ENCODE measurements at places on chromosomes 11 and 22. TPM values are rescaled to one million over a fixed set of nuclear protein-coding genes. Genes with fewer than 3 reads are reported as not detected.

DNA sequence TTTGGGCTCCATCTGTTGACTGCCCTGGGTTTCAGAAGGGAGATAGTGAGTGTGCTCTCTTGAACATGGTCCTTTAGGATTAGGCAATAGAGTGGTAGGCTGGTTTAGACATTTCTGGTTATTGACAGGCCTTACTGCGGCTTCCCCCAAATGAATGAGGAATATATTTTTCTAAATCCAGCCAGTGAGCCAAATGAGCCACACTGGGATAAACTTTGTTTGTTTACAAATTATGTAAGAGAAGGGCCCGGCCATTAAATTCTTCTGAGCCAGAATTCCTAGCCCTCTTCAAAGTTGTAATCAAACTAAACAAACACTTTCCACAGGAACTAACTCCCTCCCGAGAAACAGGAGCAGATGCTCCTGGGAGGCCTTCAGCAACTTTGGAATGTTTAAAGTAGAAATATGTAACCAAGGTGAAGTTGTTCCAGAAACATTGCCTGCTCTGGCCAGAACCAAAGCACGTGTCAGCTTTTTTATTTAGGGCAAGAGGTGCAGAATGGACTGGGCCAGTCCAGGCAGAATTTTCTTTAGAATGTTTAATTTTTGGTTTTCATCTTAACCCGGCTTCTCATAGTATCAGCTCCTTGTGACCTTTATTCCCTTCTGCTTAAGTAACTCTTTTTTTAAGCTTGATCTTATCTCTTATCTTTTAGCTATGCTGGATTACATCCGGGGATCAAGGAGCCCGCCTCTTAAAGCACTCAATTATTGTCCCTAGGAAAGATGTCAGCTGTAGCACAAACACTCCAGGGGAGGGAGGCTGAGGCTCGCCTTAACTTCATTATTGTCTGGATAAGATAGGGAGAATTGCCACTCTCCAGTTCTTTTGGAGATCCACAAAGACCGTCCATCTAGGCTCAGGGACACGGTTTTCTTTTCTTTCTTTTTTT lies 28.7 kb downstream of the ZNRF3 start:
- DNase-seq = no peak

DNA sequence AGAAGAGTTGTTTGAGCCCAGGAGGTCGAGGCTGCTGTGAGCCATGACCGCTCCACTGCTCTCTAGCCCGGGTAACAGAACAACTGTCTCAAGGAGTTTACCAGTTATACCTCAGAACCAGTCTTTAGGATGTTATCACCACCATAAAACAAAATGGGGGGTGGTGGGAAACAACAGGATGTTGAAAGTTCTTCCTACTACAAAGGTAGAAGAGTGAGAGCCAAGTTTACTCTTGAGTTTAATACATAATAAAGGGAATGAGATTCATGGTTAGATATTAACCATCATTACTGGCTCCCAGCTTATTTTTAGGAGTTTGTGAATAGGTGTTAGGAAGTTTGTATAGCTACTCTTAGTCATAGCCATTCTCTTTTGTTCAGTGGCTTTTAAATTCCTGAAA lies 78.8 kb upstream of the HORMAD2 start:
- DNase-seq = no peak

DNA sequence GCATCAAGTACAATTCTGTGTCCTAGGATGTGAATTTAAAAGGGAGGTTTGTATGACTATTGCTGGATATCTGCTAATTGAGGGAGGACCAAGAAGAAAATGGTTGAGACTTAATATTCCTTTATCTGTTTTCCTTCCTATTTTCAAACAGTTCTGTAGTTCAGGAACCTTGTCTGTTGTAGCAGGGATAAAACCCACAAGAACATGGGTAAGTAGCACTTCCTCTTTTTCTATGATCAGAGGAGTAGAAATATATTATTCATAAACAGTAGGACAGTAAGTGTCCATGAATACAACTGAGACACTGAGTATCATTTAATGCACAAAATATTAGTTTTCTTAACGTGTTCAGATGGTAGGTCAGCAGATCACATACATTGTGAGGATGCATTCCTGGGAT lies 7.6 kb downstream of the MS4A3 start:
- DNase-seq = no peak

DNA sequence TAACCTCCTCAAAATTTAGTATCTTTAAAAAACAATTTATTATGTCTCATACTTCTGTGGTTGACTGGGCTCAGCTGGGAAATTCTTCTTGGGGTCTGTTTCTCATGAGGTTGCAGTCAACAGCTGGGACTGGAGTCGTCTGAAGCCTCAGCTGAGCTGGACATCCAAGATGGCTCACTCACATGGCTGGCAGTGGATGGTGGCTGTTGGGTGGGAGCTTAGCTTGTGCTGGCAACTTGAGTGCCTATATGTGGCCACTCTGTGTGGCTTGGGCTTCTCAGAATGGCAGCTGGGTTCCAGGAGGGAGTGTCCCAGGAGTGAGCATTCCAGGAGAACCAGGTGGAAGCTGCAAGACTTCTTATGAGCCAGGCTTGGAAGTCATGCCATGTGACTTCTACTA lies 13.2 kb downstream of the THY1 start:
- no peak for DNase-seq

DNA sequence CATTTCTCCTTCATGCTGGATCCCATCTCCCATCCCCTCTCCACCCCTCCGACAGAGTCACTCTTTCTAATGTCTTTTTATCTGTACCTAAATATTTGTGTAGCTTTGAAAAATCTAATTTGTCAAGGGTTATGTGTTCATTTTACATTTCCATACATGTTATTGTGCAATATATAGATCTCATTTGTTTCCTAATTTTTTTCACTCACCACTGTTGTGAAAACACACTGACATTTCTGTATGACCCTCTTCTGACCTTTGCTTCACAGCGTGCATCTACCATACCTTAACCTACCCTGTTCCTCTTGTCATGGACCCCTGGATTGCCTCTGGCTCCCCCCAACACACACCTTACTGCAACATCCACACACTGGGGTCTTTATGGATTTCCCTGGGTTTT lies 942.9 kb downstream of the TBC1D22A start:
- no peak for DNase-seq

GRCh38 chr11:47861728-47862127 lies 13.6 kb upstream of the NUP160 start:
- no peak for DNase-seq

DNA sequence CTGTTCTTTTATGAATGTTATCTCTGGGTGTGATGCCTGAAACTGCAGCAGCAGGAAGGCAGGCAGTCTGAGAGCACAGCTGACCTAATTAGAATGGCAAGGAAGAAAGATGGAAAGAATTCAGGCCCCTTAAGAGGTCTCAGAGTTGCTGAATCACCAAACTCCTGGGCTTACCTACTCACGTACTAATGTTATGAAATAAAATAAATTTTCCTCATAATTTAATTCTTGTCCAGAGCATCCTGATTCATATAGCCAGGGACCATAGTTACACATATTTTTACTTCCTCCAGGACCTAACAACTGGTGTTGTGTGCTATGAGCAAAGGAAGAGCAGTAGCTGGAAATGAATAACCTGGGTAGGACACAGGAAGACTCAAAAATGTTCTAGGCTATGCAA lies 41.9 kb downstream of the SNX19 start:
- DNase-seq = no peak

DNA sequence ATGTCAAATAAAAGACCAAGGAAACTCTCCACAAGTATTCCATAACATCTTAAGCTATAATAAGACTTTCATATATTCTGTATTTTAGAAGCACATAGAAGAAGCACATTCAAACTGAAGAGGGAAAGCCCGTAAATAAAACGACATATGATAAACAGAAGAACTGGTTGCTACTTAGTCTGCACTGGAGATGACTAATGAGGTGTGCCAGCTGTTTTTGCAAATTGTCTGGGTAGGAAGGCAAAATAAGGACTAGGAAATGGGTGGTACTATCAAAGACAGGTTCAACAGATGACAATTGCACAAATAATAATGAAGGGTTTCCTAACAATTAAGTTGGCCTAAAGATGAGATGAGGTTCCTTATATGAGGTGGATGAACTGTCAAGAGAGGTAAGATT lies 593.2 kb upstream of the CCDC179 start:
- no peak for DNase-seq

Gene EHBP1L1
- polyA plus RNA-seq = 10.4 TPM

Gene MFRP
- polyA plus RNA-seq = not detected

Gene NUP160
- 16.6 TPM for polyA plus RNA-seq
